Endothelial cell of umbilical vein (primary cell): ENCODE measurements at places on chromosomes 16 and 17. TPM values are rescaled to one million over a fixed set of nuclear protein-coding genes. Genes with fewer than 3 reads are reported as not detected.

Gene NPTX1
- 0.03 and 0.08 TPM in 2 replicates for polyA plus RNA-seq

Gene CACNG3
- not detected in 2 replicates for polyA plus RNA-seq

Gene C16orf46
- polyA plus RNA-seq: 0.26 and 0.33 TPM in 2 replicates

Gene ZFP3
- polyA plus RNA-seq: 1.7 and 1.8 TPM in 2 replicates

Gene TSPAN10
- 1.1 TPM in 2 replicates for polyA plus RNA-seq

Gene TMC5
- not detected in 2 replicates for polyA plus RNA-seq

- no peak for DNase-seq
Measured at GRCh38 chr17:75773808-75774470, 8.9 kb upstream of the GALK1 start.

DNA sequence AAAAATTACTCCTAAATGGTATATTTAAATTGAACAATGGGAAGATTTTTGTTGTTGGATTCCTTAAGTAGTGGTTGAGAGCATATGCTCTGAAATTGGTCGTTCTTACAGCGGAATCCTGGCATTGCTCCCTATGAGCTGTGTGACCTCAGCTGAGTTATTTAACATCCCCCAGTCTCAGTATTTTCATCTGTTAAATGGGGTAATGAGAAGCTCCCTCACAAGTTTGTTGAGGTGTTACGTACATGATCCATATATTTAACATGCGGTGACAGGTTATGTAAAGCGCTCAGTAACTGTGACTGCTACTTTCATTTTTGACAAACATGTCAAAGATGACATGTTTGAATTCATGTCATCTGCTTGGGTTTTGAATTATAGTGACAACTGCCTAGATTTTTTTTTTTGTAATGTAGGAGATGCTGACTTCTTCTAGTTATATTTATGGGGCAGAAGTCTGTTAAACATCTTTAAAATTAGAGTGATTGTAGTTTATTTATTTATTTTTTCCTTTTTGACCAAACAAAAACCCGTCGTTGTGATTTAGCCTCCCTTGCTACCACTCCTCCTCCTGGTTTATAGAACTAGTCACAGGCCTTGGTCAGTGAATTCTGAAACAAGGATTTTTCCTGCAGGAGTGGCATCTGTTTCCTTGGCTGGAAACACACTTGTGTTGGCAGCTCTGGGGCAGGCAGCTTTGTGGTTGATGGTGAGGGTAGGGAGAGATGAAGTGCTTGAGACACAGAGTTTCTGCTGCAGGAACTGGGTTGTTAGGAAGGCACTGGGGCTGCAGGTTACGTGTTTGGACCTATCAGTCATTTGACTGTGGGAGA lies 268.8 kb downstream of the SNX29 start:
- DNase-seq: no peak

GRCh38 chr17:35521150-35521549 lies 16.3 kb downstream of the SLFN12L start:
- DNase-seq: no peak

GRCh38 chr17:40373324-40373723 lies 8.8 kb upstream of the GJD3 start:
- no peak for DNase-seq

- DNase-seq: no peak
Measured at GRCh38 chr17:73798111-73798748, 154.0 kb upstream of the SDK2 start.

DNA sequence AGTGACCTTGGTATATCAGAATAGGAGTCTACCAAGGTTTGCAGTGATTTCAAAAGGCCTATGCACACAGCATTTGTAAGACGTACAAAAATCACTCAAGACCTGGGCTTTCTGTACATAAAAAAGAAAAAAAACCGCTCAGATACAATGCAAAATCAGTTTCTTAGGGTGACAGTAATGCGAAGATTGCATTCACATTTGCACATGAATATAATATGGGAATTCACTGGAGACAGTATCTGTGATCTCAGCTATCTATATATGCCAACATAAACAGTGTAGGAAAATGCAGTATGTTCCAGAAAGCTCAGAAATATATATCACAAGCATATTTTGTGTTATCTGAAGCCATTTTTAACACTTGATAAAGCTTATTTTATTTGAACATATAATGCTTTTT lies 176.4 kb upstream of the MYOCD start:
- DNase-seq: no peak

GRCh38 chr17:27493088-27493487 lies 36.8 kb downstream of the KSR1 start:
- peak; percentile 18 for DNase-seq

- no peak for DNase-seq
Measured at GRCh38 chr16:7381671-7382070, 49.0 kb downstream of the RBFOX1 start.

DNA sequence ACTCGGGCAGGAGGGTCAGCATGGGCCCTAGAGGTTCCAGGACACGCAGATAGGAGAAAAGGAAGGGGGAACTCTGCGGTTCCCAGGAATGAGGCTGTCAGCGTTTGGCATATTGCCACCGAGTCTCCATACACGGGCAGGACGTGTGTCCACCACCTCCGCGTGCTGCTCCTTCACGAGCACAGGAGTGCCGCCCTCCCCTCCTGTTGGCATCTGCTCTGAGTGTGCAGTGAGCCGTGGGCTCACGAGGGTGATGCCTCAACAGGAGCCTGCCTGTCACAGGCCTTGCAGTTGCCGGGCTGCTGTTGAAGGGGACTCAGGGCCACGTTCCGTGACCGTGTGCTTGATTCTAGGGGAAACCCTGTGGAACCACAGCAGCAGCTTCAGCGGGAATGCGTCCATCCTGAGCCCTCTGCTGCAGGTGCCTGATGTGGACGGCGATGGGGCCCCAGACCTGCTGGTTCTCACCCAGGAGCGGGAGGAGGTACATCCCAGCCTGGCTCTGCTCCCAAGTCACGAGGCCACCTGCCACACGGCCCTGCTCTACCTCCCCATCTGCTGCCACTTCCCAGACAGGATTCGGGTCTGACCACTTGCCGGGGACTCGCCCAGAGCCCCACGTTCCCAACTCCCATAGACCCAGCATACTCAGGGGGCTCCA lies 14.6 kb downstream of the RGS11 start:
- DNase-seq: no peak

- no peak for DNase-seq
Measured at GRCh38 chr17:55774846-55775271, 24.0 kb downstream of the PCTP start.

DNA sequence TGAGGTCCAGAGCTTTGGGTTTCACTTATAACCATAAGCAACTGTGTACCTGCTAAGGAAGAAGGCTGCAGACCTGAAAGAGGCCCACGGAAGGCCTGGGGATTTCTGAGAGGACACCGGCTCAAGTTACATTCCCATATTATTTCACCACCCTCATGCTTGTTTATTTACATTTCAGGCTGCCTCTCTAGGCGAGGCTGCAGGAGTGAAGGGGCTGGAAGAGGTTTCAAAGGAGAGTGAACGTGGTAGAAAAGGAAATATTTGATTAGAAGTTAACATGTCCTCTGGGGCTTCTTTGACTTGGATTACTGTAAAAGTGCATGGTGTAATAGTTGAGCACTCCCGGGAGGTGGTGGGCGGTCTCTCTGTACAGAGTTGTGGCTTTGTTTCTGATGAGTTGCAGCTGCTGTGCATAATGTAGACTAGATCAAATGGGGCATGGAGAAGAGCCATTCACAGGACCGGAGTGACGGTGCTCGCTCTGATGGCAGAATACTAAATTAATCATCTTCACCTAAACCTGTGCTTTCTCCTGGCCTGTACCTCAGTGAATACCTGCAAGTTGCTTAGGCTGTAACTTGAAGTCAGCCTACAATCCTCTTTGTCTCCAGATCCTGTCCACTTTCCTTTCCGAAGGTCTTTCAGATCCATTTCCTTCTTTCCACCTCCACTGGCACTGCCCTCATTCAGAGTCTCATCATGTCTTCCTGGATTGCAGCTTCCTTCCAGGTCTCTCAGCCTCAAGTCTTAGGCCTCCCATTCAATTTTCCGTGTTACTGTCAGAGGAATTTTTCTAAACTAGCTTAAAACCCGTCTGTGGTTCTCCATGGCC lies 1.9 kb upstream of the CPD start:
- no peak for DNase-seq
